ENCODE measurements at places on chromosomes 5 and 9.

DNA sequence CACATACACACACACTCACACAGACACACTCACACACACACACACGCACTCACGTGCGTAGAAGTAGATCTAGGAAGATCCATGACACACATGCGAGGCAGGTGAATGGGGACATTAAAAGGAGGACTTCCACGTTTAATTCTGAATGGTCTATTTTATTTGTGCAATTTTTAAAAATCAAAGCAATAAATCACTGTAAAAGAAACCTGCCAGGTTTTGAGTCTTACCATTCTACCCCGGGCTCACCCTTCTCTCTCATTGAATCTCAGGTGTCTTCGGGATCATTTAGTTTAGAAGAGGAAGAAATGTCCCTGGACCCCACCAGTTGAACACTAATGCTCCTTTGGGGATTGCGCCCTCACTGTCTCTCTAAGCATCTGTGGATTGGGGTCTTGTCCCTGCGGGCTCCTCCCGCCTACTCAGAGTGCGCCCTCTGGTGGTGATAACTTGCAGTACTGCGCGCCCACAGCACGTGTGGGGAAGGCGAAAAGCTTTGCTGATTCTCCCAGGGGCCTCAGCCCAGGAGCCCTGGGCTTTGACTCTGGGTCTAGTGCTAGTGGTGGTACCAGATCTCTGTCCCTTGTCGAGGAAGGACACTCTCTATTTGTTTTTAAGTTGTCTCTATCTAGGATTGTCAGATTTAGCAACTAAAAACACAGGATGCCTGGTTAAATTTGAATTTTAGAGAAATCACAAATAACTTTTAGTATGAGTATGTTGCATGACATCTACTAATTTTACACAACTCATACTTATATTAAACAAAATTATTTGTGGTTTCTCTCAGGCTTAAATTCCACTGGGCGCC is 34.8 kb downstream of the BOD1 start:
- no peak for DNase-seq

- DNase-seq = no peak
Observed at GRCh38 chr9:98402019-98402840, 146.8 kb upstream of the TBC1D2 start.

GRCh38 chr9:88537761-88538091 is 2.7 kb downstream of the NXNL2 start:
- no peak for DNase-seq

- no peak for DNase-seq
Observed at GRCh38 chr5:42812620-42813019, 928 bp upstream of the SELENOP start.

GRCh38 chr5:132182359-132183040 is 45.2 kb downstream of the P4HA2 start:
- no peak for DNase-seq

- DNase-seq = no peak
Observed at GRCh38 chr9:75176037-75176436, 87.7 kb downstream of the OSTF1 start.

DNA sequence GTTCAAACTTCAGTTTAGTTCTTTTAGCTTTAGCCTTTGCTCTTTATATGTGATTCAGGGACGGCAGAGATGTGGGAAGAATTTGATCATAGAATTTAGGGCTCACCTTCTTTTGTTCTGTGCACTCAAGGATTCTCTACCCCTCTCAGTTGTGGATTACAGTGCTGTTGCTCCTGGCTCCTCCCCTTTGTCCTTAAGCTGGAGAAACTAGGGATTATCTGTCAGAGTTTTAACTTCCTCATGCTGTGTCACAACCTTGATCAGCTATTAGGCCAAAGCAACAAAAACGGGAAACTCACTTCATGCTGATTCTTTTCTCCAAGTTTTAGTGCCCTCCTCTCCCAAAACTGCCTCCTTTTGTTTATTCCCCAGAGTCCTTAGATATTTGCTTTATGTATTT is 13.0 kb upstream of the PCDHAC2 start:
- no peak for DNase-seq

GRCh38 chr5:44022622-44023021 is 366.6 kb downstream of the FGF10 start:
- DNase-seq = no peak

GRCh38 chr9:125633116-125633745 is 73.8 kb downstream of the MAPKAP1 start:
- no peak for DNase-seq

- DNase-seq = no peak
Observed at GRCh38 chr5:14506140-14506538, 75.5 kb upstream of the OTULINL start.
